MV-4-11 (cell line): ENCODE measurements at places on chromosomes 5 and 9.

DNA sequence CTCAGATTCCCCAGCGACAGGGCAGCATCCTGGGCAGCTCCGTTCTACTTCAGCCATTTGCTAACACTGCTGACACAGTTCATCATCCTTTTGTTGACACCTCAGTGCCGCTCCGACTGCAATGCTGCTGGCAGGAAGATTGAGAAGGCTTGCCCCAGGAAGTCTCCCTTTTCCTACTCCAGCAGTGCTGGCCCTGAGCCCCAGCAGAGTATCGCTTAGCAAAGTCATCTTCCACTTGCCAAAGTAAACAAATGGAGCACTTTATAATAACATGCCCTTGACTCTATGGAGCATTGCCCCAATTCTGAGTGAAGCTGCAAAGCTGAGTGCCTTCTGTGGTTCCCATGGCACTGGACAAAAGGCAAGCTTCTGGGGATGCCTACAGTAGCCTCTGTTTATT, 32.2 kb downstream of the PRLR start:
- no peak for DNase-seq

DNA sequence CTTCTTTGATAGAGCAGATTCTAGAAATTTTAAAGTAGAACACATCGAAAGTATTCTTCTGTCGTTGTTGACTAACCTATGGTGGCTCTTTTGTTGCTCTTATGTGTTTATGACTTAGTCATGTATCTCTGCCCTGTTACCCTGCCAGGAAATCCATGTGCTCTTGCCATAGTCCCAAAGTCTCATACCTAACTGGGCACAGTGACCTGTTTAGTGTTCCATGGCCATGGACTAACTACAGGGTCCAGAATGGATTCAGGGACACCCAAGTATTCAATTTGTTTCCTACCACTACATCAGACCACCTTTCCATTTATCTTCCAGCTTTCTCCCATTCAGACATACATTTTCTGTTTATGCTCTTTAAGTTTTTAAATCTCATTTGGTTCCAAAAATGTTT, 18.0 kb downstream of the SLC44A1 start:
- no peak for DNase-seq

GRCh38 chr9:36086442-36086841, 49.7 kb downstream of the RECK start:
- no peak for DNase-seq

- peak; percentile 82 for DNase-seq
Observed at GRCh38 chr9:33161011-33161588, 6.0 kb downstream of the B4GALT1 start.

GRCh38 chr5:40499518-40500273, 180.0 kb upstream of the PTGER4 start:
- DNase-seq: peak; percentile 40
